NCI-H2227 treated with DMSO at 0.1 percent for 48 hours (cell line): ENCODE measurements at places on chromosomes 2 and 18.

DNA sequence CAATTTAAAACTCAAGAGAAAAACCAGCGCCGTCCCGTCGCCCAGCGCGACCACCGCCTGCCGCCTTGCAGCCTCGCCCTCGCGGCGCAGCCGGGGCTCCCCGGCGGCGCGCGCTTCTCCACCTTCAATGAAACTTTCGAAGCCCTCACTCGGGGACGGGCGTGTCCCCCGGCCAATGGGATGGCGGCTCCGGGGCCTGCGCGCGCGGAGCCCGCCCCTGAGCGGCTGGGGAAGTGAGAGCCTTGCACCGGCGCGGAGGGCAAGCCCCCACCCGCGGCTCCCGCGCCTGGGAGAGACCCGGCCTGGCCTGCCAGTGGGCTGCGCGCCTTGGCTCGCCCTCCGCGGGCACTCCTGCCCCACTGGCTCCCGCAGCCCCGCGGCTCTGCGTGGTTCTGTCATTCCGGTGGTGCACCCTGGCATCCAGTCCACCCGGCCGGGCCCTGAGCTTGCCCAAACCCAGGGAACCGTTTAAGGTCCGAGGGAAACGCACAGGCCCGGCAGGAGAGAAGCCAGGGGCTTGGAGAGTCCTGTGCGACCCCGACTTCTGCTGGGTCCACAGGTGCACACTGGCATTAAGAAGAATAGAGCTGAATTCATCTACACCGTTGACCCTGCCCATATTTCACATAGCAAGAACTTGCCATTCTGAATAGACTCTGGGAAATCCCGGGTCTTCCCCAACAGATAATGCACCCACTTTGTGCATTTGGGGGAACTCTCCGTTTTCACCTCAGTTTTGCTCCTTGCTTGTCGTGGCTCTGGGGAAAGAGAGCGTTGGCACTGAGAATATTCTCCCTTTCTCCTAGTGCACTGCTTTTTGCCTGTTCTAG lies at the start of gene PIEZO2:
Gene PIEZO2, minus strand, starts transcription at position 129 of the 830 bp plus-strand sequence. CDS start 981 bp downstream, outside the sequence.
- no peak for DNase-seq

- DNase-seq = no peak
These were observed 80.8 kb downstream of the MEIS1 start for GRCh38 chr2:66515743-66516142.

DNA sequence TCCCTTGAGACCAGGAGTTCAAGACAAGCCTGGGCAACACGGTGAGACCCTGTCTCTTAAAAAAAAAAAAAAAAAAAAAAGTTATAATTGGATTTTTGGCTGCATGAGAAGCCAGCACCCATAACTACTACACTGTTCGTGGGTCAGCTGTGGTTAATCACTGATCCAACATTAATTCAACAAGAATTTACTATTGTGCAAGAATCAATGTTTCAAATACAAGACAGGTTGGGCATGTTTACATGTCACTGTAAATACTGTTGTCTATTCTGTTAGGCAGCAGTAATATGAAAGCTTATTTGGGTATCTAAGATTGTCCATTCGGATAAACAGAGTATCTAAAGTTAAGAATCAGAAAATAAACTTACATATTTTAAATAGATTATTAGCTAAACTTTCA lies 62.3 kb downstream of the ESCO1 start:
- DNase-seq = no peak

GRCh38 chr2:216222650-216223352 lies 113.7 kb downstream of the XRCC5 start:
- no peak for DNase-seq

DNA sequence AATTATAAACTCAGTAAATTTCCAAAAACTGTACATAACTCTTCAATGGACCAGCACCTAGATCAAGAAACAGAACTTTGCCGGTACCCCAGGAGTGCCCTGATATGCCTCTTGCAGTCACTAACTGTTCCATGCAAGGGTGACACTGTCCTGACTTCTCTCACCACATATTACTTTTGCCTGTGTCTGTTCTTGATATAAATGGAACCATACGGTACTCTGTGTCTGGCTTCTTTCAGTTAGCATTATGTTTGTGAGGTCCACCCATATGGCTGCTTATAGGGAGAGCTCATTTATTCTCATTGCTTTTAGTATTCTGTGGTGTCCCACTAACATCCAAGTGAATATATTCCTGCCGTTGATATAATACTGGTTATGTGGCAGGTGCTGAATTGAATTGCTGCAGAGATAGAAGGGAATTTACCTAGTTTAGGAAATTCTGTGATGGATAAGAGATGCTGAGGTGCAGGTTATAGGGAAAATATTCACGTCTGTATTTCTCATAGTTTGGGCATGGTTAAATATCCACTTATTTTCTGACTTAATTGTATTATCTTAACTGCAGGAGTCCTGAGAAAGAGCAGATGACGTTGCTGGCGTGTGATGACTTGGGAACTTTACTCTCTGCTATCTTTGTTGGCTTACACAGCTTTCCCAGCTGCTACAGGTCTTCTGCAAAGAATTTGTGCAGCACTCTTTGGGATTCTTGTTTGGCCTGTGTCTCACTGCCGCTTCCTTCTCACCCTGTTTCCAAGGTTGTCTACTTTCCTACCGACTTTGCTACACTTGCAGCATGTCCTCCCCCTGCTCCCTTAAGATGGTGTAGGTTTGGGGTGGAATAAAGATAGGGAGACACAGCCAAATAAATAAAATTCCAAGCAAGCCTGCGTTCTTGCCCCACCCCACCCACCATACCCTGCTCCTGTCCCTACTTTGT lies 107.9 kb downstream of the MAP4K4 start:
- no peak for DNase-seq

DNA sequence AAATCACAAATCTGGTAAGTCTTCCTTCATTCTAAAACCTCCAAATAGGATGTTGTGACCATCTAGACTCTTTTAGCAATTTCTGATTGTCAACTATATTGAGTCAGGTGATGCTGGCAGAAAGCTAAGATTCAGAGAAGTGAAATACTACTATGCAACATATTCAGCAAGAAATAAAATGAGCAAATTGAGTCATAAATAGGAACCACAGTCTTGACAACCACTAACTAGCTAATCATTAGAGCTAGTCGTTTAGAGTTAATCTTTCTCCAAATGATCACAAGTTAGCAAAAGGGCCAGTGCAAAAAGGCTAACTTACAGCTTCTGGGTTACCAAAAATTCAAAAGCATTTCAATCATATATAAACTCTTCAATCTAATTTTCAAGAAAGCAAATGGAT lies 54.5 kb downstream of the ROCK1 start:
- DNase-seq = no peak

DNA sequence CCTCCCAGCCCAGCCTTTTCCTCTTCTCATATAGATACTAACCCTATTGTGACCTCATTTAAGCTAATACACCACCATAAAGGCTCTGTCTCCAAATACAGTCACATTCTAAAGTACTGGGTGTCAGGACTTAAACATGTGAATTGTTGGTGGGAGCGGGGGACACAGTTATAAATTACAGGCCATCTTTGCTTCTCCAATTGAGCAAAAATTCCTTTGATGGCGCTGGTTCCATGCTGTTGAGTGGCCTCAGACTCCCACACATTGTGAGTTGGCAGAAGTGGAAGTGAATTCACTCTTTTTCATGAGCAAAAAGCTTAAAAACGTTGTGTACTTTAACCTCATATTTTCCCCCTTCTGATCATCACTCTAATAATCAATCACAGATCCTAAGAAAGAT lies 46.0 kb downstream of the GBX2 start:
- no peak for DNase-seq

DNA sequence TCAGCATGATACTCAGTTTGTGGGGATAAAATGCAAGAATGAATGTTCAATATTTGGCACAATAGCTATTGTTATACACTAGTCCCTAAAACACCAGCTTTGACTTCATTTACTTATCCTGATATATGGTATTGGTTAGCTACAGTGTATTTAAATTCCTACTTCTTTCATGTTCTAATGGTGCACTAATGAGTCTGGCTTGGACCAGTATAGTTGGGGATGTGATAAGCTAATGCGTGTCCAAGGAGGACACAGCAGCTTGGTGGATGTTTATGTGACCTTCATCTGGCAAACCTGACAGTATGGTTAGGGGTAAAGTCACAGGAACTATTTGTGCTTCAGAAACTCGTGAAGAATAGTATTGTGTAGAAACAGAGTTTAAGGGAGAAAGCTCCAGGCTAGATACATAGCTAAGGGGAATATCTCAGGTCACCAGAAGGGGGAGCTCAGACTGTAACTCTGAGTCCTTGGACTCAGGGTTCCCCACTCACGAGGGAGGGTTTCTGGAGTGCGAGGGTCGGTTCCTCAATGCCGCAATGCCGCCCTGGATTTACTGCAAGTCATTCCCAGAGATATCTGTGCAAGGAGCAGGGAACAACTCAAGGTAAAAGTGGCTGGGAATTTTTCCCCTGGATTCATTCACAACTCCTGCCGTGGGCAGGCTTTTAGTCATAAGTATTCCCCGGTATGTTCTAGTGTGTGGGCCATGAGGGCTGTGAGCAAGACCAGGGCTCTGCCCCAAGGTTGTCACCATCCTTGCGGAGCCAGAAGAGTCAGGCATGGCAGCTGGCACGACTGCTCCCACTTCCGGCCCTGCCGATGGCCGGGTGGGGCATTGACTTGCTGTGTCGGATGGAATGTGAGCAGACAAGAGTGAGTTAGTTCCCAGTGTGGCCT lies 14.5 kb downstream of the IL1R2 start:
- no peak for DNase-seq

GRCh38 chr18:13872373-13872772 lies 43.0 kb downstream of the MC2R start:
- no peak for DNase-seq

DNA sequence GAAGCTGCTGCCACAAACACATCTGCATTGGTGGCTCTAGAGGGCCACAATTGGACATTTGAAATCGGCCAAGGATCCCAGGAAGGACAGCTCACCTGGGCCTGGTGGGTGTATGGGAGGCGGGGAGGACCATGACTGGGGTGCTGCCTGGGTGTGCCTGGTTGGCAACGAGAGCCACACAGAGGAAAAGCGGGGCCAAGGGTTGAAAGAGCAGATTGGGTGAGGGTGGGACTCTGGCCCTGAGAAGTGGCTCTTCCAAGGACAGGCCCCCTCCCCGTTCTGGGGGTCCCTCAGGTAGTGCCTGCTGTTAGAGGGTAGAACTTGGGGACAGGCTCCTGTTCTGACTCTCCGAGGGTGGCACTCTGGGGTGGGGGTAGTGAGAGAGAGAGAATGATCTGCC lies 102.9 kb downstream of the CLIP4 start:
- DNase-seq = no peak

DNA sequence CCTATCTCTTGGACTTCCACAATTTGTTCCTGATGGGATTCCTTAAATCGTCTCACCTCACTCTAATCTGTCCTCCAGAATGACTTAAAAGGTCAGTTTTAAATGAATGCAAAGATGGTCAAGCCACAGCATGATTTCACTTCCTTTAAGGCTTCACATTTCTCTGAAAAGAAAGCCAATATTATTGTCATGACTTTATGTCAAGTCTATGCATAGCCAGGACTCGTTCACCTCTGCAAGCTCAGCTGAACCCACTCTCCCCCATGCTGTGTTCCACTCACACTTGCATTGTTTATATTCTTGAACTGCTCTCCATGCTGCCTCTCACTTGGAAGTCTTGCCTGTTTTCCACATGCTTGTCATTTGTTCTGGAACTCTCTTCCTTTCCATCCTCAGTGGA lies 298.4 kb upstream of the MMADHC start:
- no peak for DNase-seq

DNA sequence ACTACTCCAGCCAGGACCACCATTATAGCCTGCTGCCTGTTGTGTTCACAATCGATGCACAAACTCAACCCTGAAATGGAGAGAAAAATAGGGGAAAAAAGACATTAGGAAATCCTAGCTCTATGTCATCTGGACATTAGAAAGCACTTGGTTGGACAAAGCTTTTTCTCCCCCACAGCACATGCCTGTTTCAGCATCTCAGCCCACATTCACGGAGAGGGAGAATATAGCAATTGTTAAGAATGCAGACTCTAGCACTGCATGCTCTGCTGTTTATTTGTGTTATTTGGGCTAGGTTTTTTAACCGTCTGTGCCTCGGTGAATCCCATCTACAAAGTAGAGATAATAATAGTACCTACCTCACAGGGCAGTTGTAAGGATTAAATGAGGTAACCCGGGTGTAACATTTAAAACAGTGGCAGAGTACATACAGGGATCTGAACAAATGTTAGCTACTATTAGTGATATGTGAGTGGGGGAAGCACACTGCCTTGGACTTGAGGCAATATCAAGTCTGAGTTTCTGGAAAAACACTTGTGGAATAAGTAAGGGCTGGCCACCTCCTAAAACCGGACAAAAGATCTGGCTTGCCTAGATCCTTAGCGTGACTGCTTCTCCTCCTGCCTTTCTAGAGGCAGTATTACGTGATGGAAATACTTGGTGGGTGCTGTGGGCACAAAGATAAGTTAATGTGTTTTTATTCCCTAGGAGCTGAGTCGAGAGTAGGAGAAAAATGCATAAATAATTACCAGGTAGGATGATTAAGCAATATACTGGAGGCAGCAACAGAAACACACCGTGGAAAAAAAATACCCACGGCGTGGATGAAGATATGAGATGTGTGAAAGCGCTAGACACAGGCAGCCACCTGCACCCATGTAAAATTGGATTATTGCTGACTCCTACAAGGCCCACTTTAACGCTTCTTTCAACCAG lies 1.0 kb upstream of the PPP1CB start:
- peak; percentile 54 for DNase-seq

- DNase-seq = no peak
These were observed 40.6 kb upstream of the MAP2 start for GRCh38 chr2:209383212-209383611.

- DNase-seq = no peak
These were observed 341.0 kb downstream of the MEIS1 start for GRCh38 chr2:66775730-66776422.

DNA sequence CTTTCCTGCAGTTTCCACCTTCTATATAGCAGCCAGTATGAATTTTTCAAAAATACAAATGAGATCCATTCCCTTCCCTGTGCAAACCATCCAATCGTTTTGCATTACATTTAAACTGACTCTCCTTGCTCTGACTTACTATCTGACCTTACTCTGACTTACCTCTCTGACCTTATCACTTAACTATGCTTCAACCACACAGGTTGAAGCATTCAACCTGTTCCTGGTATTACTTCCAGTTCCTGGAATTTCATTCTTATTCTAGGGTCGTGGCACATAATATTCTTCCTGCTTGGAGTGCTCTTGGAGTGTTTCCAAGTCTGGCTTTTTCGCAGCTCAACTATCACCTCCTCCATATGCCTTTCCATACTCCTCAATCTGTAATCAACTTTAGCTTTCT lies 850.6 kb upstream of the CHAC2 start:
- DNase-seq = no peak

- DNase-seq = no peak
These were observed 68.7 kb downstream of the DIS3L2 start for GRCh38 chr2:232030229-232030628.
